ENCODE measurements at places on chromosomes 1 and 21.

DNA sequence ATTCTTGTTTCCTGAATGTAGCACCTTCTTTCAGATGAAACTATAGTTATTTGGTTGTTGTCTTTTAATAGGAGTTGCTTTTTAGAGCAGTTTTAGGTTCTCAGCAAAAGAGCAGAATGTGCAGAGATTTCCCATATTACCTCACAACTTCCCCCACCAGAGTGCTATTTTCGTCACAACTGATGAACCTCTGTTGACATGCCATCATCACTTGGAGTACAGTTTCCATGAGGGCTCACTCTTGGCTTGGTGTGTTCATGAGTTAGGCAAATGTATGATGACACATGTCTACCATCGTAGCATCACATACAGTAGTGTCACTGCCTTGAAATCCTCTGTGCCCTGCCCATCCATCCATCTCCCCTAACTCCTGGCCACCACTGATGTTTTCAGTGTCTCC, 3.7 kb downstream of the IBA57 start:
- DNase-seq = no peak

- DNase-seq = no peak
These were observed 593.1 kb downstream of the NUF2 start for GRCh38 chr1:163914785-163915413.

- no peak for DNase-seq
These were observed 87.8 kb downstream of the NMNAT2 start for GRCh38 chr1:183330335-183330734.

DNA sequence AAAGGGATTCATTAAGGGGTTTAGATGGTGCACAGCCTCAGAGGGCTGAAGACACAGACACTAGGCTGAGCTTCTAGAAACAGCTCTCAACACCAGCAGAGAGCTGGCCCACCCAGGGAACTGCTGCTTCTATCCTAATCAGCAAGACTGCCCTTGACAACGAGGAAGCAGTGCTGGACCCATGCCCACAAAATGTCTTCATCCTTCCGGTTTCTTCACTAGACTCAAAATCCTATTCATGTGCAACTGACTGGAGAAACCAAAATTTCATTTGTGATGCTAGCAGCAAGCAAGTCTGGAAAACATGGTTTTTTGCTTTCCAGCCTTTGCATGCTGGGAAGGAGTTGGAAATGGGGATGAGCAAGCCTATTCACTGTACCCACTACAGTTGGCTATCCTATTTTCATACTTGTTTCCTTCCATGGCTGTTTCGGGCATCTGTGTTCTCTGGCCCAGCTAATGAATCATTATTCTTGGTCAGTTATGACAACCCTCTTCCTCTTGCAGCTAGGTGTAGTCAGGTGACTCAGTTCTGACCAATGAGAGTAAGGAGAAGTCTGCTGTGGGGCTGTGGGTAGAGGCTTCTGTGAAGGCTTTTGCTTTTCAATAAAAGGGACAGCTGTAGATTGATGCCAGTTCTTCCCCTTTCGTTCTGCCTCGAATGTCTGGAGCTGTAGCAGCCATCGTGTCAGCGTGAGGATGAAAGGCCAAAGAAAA, 14.6 kb upstream of the TMEM61 start:
- DNase-seq = peak; percentile 48

DNA sequence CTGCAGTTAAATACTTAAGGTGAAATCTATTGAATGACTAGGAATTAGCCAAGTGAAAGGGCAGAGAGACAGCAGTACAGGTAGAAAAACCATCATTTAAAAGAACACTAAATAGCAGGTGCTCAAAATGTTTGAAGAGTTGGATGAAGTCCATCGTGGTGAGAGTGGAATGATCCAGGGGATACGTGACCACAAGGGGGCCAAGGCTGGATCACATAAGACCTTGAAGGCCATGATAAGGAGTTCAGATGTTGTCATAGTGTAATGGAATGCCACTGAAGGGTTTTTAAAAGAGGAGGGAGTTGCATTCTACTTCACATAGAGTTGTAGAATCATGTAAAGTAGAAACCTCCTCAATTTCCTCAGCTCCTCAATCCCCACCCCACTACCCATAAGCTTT, 34.8 kb upstream of the HOOK1 start:
- DNase-seq = no peak

- DNase-seq = peak; percentile 40
These were observed 2.8 kb upstream of the CD1D start for GRCh38 chr1:158177700-158178450.

GRCh38 chr1:118987468-118988185, 516 bp downstream of the TBX15 start:
- no peak for DNase-seq

GRCh38 chr1:77888781-77889642, 588 bp downstream of the NEXN start:
- peak; percentile 17 for DNase-seq

GRCh38 chr1:35850716-35851115, 32.3 kb upstream of the AGO1 start:
- no peak for DNase-seq

DNA sequence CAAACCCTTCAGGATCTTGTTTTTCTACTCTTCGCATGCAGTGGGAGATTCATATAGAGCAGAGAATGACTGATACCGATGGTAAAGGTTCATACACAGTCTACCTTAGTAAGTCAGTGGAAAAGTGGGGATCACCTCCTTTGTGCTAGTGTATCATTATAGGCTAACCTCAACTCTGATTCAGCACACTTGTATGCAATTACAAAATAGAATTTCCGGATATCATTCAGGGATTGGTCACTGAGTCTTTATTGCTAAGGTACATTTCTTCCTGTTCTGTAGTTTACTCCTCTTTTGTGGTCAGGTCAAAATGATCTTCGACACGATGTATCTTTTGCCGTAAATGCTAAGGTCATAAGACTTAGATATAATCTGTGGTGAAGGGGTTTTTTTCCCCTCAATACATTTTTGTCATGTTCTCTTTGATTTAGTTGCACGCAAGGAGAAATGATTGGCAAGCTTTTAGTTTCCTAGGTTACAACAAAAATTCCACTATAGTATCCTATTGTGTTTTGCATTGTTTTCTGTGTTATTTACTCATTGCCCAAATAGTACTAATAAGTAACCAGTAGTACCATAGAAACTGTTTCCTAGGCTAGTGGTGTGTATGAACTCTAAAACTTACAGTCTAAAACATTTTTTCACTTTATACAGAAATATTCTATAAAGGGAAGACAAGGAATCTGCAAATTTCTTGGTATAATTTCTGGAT, 35.7 kb upstream of the PLA2G4A start:
- DNase-seq = no peak

DNA sequence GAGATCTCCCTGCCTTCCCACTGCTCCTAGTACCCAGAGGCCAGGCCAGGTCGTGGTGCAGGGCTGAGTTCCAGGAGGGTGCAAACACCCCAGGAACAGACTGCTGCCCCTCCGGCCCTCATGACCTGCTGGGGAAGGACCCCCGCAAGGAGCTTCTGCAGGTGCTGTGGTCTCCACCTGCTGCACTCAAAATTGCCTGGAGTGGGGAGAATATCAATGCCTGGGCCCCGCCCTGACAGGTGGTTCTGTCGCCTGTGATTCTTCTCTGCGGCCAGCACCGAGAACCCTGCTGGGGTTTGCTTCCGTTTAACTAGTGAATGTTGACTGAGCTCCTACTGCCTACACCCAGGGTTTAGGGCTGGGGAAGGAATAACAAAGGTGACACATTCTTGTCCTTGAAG, 2.1 kb upstream of the TFF3 start:
- DNase-seq = no peak

DNA sequence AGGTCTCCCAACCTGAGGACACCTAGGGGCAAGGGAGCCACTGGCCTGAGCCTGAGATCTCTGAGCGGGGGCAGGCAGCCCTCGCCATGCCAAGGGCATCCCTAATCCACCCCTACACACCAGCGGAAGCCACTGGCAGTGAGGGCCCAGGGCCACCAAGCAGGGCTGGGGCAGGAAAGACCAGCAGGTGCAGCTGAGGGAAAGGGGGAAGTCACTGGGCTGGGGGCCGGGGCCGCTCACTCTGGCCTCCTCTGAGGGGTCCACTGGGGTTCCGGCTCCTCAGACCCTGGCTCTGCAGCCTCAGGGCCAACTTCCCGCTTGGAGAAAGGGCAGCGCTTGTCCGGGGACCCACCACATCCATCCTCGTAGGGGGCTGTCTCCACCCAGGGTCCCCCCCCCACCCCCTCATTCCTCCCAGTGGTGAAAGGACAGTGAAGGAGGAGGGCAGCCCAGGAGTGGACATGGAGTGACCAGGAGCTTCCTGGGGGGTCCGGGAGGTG, 42.5 kb upstream of the ACTRT2 start:
- no peak for DNase-seq

GRCh38 chr1:215704089-215704860, 137.2 kb downstream of the KCTD3 start:
- peak; percentile 46 for DNase-seq

DNA sequence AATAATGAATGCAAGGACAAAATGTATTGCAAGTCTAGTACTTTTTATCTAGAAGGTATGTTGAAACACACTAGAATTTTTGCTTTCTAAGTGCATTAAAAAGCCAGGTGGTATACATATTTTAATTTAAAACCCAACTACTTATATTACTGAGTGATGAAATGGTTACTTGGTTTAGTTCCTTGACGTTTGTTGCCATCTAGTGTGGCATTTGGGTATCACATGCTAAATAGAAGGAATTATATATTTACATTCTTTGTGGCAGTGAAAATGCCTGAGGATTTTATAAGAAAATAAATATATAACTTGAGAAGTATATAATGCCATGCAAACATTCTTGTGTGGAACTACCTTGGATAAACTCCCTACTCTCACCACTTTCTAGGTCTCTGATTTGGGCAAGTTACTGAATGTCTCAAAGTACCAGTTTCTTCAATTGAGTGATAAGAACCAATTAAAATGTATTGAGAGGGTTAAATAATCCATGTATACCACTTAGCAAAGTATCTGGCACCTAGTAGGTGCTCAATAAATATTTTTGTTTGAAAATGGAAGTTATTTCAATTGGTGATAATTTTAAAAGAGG, 69.6 kb downstream of the SDCCAG8 start:
- DNase-seq = no peak

DNA sequence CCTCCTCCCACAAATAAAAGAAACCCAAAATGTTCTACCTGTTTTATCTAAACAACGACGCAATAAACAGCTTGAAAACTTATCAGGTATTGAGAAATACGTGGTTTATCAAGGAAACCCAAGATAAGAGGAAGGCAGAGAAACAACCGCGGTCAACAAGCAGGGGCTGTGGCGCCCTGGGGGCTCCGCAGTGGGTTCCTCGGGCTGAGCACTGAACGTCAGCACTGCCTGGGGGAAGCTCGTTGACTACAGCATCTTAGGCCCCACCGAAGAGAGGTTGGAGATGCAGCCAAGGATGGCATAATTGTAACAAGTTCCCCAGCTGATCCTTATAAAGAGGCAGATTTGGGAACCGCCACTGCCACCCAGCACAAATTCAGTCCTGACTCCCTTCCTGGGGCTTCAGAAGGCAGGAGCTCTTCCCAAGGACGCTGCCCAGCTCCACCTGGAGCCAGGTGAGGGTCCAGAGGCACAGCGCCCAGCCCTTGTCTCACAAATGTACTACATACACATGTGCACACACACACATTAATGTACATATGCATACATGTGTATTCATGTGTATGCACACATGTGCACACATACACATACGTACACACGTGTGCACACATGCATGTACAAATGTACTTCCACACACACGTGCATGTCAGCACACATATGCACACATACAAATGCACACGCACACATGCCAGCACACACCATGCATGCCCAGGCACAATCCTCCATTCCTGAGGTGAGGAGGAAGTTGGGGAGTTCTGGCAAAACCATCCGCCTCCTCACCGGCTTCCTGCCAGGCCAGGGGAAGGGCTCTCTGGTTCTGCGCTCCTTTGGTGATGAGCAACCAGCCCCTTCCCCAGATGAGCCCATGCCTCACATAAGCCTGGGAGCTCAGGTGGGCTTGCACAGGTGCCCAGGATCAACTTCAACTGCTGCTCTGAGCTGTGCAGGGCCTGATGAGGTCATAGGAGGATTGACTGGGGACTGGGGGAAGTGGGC, 251.1 kb downstream of the NPHP4 start:
- DNase-seq = no peak

DNA sequence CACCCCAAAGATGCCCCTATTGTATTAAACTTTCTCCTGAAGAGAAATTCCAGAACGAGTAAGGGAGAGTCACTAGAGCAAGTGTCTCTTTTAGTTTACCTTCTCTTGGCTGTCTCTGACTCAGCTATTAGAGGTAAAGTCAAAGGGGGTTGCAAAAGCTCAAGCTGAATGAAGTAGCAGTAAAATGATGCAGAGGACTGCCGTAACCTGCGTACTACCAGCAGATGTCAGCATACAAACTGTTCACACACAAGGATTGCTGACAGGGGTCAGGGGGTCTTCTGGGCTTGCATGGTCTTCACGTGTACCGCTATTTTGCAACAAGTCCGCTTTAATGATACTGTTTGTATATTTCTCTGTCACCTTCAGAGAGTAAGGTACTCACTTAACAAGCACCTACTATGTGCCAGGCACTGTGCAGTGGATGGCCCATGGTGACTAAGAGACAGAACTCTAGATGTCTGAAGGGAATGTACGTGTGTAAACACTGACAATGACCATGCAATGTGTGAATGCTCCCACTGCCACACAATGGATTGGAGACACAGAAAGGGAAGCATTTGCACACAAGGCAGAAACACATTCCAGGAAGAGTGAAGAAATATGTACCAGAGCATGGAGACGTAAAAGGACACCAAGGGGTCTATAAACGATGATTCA, 34.9 kb downstream of the CHML start:
- DNase-seq = no peak

GRCh38 chr1:231416901-231417300, 5.2 kb downstream of the EGLN1 start:
- DNase-seq = no peak

- DNase-seq = no peak
These were observed 22.9 kb downstream of the HTR1D start for GRCh38 chr1:23194119-23194984.

DNA sequence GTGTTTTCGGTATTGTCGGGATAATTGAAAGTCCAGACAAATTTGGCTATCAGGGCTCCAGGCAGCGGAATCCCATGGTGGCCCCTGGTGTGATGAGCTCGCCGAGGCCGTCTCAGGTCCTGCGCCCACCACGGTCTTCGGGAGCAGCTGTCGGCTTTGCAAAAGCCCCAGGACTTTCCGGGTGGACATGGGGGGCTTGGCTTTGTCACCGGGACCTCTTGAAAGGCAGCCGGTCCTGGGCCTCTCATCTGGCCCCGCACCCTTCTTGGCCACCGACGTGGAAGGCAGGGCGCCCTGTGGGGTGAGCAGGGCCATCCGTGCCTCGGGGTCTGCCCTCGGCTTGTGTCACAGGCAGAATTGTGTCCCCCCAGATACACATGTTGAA, 87.1 kb upstream of the ACTRT2 start:
- DNase-seq = no peak

- no peak for DNase-seq
These were observed 3.7 kb downstream of the HSD11B1 start for GRCh38 chr1:209708297-209708696.

- DNase-seq = no peak
These were observed 32.7 kb upstream of the TMEM125 start for GRCh38 chr1:43237121-43237520.

GRCh38 chr1:8354038-8354437, 36.1 kb downstream of the SLC45A1 start:
- DNase-seq = no peak

- no peak for DNase-seq
These were observed 48.4 kb downstream of the CAPZB start for GRCh38 chr1:19436716-19437476.

- DNase-seq = no peak
These were observed 24.5 kb downstream of the TP73 start for GRCh38 chr1:3676581-3677470.

GRCh38 chr1:20494609-20495311, 8.8 kb upstream of the CAMK2N1 start:
- no peak for DNase-seq

Measured in foreskin melanocyte (primary cell).